ENCODE measurements at places on chromosomes 11 and 22.

GRCh38 chr11:74755395-74755995 is 6.8 kb downstream of the RNF169 start:
- no peak for DNase-seq

- no peak for DNase-seq
Observed at GRCh38 chr22:31618057-31618456, 44.0 kb downstream of the PISD start.

DNA sequence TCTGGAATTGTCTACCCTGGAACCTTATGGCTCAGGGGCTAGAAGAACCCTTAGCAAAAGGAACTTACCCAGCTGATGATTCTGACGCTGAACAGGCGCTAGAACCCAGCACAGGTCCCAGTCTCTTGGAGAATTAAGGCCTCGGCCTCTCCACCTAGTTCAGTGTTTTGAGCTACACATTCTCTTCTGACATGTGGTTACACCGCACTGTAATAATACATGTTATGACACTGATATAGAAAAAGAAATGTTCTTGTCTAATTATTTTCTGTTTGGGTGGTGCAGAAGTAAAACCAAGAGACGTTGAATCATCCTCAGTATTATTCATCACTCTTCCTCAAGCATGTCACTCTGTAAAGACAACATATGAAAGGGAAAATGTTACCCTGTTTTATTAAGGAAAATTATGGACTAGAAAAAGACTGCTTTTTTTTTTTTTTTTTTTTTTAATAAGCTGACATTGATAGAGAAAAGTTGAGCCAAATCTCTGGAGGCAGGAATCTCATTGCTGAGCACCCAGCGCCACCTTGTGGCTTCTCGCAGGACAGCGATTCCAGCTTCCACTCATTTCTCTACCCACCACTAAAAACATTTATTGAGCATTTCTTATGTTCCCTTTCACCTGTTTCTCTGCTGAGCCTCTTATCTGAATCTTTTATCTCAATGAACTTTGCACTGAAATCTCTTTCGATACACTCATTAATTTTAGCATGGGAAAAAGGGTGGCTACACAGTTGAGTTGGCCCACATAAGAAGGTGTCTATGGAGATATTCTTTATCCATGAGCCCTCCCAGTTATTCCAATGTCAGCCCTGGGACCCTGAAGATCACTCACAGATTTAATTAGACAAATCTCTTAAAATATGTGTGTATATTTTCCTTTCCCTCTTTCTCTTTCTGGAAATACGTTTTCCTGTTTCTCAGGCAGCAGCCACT is 12.6 kb upstream of the APLNR start:
- peak; percentile 54 for DNase-seq

- DNase-seq, result no peak
Observed at GRCh38 chr11:73753938-73754337, 6.9 kb downstream of the RAB6A start.

DNA sequence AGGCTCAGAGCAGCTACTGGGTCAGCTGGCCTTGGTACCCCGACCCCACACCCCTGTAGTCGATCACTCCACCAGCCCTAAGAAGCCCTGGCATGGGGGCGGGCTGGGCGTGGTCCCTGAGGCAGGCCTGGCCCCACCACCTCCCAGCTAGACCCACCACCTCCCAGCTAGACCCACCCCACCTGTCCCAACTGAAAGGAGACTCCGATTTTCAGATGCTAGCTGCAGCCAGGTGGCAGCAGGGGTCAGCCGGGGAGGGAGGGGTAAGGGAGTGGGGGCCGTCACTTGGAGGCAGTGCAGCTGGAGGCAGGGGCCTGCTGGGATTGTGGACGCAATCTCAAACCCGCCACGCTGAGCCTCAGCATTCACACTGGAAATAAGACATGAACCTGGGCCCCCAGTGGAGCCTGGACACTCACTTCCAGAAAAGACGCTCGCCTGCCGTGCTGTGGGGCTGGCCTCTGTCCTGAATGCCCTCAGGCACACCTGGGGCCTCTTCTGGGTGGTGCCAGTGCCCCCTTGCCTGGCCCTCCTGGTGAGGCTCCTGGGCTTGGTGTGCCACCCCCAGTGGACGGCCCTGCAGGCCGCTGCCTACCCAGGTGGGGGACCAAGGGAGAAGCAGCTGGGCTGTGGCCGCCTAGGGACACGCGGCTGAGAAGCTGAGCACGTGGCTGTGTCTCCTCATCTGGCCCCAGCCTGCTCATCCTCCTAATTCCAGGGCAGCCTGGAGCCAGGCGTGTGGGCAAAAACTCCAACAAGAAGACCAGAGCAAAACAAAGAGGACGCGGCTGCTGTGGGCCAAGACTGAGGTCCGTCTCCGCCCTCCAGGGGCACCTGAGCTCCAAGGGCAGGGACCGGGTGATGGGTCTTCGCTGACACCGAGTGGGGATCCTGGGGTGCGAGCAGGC is 26.7 kb downstream of the OSBPL5 start:
- no peak for DNase-seq

- no peak for DNase-seq
Observed at GRCh38 chr11:44519989-44520737, 45.3 kb upstream of the CD82 start.

GRCh38 chr11:48007677-48008076 is 27.3 kb downstream of the PTPRJ start:
- no peak for DNase-seq

GRCh38 chr11:126438691-126439090 is 83.2 kb downstream of the ST3GAL4 start:
- DNase-seq, result no peak

GRCh38 chr11:83069441-83070043 is 2.2 kb downstream of the RAB30 start:
- DNase-seq, result no peak

- no peak for DNase-seq
Observed at GRCh38 chr11:111624608-111625007, 22.4 kb downstream of the SIK2 start.

- DNase-seq, result no peak
Observed at GRCh38 chr11:35031867-35032266, 107.1 kb upstream of the CD44 start.

DNA sequence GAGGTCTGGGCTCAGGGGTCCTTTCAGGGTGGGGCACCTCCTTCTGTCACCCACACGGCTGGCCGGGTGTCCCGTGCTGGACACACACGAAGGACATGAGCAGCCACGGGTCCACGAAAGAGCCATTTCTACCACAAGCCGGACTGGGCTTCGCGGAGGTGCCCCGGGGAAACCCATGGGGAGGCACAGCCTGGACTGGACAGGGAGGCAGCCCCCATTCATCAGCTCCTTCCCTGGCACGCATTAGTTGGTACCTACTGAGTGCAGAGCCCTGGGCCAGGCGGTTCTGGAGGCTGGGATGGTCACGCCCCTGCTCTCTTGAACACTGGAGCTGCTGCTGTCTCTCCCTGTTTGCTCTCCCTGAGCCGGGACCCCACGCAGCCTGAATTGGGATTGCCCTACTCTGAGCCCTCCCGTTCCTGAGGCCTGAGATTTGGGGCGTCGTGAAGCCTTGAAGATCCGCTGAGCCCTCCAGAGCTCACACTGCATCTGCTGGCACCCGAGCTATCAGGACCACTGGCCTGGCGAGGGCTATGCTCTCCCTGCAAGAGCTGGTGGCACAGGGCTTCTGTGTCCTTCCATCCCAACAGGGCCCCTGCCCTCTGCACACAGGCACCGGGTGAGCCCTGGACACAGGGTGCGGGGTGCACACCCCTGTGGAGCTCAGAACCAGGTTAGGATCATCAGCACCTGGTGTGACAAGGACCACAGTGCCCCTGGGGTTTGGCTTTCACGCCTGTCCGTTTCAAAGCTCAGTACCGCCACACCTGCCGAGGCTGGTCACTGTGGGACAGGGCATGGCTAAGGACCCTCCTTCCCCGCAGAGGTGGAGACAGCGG is 84.6 kb downstream of the MYEOV start:
- no peak for DNase-seq

GRCh38 chr11:122853971-122854446 is 15.7 kb downstream of the CRTAM start:
- DNase-seq, result peak; percentile 70

- no peak for DNase-seq
Observed at GRCh38 chr11:117716521-117717440, 80.2 kb downstream of the DSCAML1 start.

DNA sequence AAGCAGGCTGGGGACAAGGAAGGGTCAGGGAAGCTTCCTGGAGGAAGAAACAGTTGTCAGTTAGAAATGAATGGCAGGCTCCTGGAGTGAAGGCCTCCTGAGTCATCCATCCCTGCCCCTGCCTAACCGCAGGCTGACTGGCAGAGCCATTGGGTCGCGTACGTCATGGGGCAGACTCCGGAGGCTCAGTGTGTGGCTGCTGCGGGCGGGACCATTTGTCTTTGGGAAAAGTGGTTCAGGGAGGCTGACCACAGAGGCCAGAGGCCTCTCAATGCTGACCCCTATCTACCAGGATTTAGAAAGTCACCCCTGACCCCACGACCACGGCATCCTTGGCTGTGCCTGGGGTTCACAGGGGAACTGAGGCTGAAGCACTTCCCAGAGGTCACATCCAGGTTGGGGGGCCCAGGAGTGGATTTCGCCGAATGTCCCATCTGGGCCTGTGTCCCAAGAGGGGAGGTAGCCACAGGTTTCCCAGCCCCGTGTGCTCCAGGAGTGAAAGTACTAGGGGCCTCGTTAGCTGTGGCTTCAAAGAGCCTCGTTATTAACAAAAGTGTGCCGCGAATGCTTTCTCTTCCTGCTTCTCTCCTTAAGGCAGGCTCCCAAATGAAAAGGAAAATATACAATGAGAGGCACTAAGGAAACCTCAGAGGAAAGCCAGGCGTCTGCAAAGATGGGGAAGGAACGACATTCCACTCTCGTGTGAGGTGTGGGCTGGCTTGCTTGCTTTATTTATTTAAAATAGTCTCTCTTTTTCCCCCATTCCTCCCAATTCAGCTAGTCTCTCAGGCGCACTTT is 58.9 kb downstream of the FLRT1 start:
- no peak for DNase-seq

- DNase-seq, result no peak
Observed at GRCh38 chr11:117145393-117145761, 1.3 kb downstream of the PAFAH1B2 start.

DNA sequence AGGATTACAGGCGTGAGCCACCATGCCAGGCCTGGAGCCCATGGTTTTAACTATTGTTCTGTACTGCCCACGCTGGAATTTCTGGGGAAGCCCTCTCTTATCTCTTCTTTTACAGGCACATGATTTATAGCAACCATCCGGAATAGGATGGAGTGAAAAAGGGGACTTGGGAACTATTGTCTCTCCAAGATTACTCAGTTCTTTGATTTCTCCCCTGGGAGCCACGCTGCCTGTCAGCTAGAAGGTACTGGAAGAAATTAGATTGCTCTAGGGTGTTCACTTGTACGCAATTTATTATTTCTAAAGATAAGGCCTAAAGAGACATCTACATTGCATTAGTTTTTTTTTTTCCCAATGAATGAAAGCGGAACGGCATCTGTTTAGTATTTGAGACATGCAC is 65.6 kb upstream of the PTPRJ start:
- DNase-seq, result no peak

DNA sequence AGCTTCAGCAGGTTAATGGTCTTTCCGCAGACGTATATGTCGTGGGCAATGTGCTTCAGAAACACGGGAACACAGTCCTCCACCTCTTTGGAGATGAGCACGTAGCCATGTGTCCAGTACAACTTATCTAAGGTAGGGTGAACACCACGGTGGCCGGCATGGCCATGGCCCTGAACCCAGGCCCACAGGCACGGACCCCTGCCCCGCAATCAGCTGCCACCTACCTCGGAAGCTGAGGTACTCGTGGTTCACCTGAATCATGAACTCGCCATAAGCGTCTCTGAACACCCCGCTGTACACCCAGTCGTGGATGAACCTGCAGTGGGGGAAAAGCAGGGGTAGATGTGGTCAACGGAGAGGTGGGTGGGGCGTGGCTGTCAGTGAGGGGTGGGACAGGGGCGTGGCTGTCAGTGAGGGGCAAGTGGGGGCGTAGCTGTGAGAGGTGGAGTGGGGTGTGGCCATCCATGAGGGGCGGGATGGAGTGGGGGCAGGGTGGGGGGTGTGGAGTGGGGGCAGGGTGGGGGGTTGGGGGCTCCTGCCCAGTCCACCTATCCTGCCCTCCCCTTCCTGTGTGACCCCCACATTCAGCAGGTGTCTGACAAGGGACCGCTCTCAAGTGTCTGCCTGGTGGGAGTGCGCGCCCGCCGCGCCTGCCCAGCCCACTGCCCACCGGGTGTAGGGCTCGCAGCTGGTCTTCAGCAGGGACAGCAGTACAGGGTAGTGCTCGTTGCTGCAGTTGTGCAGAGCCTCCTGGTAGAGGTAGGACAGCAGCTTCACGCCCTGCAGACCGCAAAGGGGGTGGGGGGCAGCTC is 18.6 kb downstream of the TUBGCP6 start:
- no peak for DNase-seq
